ENCODE measurements at places on chromosomes 11 and 22.

- no peak for DNase-seq
These were observed 6.4 kb downstream of the PRAME start for GRCh38 chr22:22552630-22553029.

DNA sequence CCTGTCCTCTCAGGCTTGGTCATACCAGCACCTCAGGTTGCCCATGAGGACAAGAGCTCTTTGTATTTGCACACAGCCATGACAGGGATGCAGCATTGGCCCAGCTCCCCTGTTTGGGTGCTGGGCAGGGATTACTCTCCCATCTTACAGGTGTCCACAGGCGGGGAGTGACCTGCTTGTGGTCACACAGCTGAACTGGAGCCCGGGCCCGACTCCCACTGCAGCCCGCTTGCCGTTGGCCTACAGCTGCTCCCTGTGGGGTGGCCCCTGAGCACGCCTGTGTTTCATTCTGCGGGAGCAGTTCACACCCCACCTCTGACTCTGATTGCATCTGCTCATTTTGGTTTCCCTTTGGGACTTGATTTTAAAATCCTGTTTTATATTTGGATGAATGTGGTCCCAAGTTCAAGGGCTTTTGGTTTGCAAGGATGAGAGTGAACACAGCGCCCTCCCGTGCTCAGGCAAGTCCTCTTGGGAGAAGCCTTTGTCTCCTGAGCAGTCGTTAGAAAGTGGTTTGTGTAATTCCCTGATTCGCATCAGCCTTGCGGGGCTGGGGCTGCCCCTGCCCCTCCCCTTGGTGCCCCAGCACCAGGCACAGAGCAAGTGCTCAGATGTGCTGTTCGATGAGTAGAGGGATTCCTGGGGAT is 9.3 kb downstream of the PICK1 start:
- no peak for DNase-seq

- no peak for DNase-seq
These were observed 50.7 kb downstream of the OTOG start for GRCh38 chr11:17597770-17598169.

DNA sequence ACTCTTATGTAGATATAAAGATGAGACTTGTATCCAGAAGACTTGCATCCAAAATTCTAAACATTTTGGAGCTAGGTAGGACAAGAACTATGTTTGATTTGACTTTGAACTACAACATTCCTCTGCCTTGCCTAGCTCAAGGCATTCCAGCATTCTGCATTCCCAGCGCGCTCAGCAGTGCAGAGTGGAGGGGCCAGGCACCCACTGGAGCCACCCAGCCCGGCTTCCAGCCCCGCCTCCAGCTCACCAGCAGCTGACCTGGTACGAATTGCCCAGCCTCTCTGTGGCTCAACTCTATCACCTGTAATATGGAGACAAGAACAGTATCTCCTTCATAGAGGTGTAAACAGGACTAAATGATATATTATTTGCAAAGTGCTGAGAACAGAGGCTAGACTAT is 28.8 kb downstream of the PRDM10 start:
- DNase-seq: no peak

DNA sequence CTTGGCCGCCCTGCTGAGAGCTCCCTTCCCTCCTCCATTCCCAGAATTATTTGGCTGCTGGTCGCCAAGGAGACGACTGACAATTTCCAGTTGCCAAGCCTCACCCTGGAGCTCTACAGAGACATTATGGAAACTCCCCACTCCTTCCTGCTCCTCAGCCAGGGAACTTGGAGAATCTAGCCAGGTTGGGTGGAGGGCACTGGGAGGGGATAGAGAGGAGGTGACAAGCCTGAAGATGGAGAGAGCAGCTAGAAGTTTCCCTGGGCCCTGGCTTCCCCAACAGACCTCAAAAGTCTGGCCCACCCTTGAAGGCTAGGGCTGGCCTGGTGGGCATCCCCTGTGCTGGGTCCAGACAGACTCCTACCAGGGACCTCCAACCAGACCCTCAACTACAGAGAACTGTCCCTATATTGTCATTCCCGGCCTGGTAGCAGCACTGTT is 6.7 kb upstream of the VSIG10L2 start:
- no peak for DNase-seq

- DNase-seq: no peak
These were observed 200.3 kb downstream of the C11orf91 start for GRCh38 chr11:33500332-33500731.

DNA sequence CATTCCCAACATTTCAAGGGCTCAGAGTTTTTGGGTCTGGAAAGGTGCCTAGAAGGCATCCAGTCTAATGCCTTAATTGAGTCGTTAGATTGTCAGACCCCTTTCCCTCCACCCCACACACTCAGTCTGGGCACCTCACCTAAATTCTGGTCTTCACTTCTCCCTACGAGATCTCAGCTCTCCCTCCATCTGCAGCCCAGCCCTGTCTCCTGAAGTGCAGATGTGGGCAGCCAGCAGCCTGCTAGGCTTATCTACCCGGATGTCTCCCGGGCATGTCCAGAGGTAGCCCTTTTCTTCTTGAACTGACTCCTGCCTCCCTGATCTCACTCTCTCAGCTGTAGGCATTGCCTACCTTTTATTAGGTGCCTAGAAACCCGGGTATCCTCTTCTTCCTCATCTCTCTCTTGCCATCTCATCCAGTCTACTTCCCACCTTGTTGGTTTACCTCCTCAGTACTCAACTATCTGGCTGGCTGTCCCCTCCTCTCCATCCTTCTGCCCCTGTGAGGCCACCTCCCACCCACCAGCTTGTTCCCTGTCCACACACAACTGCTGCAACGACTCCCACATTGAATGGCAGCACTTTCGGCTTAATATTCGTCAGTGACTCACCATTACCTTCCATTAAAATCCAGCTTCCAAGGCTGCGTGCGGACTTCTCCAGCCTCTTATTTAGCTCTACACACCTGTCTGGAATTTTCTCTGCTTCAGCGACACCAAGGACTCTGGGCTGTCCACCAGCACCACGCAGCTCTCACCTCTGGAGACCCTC is 6.2 kb downstream of the SEPTIN3 start:
- DNase-seq: no peak

GRCh38 chr11:12390687-12391110 is 13.3 kb downstream of the PARVA start:
- no peak for DNase-seq

DNA sequence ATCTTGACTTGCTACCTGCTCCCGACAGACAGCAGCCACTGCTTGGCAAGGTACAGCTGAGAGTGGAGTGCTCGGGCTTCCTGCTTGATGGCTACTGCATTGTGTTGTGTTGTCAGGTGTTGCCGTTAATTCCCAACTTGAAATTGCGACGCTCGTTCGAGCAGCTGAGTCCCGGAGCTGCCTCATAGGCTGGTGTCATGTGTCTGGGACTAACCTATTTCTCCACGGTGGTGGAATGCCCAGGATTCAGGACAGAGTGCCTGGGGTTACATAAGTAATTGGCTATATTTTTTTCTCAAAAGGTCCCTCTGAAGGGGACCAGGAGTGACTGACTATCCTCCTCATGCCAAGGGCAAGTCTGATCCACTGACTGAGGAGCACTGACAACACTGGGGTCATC is 18.5 kb downstream of the COMMD9 start:
- DNase-seq: no peak

GRCh38 chr11:12180257-12181205 is 70.1 kb downstream of the MICAL2 start:
- no peak for DNase-seq

GRCh38 chr11:8083871-8084281 is 2.9 kb downstream of the TUB start:
- DNase-seq: no peak

DNA sequence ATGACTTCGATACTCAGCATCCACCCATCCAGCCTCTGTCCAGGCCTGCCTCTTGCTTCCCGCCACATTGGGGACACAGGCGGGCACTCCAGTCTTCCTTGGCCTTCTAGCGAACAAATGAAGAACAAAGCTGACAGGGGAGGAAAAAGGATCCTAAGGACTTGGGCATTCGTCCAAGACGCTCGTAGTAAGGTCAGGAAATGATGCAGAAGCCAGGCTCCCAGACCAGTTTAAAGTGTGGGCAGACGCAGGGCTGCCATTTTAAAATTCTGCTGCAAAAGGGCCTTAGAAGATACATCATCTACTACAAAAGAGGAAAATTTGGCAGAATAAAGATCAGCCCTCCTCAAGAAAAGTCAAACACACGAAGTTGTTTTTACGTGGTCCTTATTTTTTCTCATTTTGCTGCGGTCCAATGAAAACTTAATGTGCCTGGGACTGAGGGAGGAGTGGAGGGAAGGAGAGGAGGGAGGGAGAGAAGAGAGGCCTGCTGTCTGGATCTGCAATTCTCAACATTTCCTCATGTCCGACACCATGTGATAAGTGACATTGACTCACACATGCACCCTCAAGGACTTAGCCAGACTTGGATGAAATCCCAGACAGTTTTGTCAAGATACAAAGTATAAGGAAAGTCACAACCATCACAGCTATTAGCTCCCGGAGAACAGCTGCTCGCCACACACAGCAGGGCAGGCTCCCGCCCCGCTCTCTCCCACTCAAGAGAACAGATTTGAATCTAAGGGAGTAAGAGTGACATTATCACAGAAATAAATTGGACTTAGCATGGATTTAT is 5.7 kb downstream of the DNAL4 start:
- DNase-seq: no peak

- no peak for DNase-seq
These were observed 587 bp upstream of the ALDH3B1 start for GRCh38 chr11:68009391-68010089.

DNA sequence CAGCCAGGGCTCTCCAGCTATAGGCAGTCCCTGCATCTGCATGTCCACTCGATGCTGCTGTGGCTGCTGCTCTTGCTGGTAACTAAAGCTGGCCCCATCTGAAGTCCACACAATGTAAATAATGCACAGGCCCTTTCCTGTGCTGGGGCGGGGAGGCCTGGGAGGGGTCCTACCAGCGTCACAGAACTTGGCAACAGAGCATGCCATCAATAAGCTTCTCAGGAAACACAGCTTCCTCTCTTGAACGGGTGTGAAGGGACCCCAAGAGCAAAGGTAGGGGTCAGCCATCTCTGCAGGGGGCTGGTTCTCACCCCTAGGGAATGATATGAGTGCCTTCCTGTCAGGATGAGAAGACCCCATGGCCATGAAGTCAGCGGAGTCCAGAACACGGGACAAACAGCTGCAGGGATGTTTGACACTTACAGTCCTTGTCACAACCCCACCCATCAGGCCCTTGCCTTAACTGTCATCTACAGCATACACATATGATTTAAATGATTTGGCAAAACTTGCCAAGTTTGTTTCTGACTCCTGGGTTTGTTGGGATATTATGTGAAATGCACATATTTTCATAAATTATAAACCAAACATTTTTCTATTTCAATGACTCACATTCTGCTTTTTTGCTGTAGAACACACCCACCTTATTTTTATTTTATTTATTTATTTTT is 39.1 kb upstream of the LYVE1 start:
- DNase-seq: no peak

DNA sequence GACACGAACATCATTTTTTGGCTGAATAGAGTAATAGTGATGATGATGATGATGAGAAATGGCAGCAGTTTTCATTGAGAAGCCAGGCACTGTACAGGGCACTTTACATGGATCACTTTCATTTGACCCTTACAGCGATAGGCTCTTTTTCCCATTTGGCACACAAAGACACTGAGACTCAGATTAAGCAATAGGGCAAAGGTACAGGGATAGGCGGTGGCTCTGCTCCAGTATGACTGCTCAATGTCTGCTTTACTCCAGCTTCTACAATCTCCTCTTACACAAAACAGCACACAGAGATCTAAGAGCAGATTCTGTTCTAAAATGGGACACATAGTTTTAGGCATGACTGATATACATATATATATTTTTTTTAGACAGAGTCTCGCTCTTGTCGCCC is 40.6 kb downstream of the MPPED2 start:
- no peak for DNase-seq

DNA sequence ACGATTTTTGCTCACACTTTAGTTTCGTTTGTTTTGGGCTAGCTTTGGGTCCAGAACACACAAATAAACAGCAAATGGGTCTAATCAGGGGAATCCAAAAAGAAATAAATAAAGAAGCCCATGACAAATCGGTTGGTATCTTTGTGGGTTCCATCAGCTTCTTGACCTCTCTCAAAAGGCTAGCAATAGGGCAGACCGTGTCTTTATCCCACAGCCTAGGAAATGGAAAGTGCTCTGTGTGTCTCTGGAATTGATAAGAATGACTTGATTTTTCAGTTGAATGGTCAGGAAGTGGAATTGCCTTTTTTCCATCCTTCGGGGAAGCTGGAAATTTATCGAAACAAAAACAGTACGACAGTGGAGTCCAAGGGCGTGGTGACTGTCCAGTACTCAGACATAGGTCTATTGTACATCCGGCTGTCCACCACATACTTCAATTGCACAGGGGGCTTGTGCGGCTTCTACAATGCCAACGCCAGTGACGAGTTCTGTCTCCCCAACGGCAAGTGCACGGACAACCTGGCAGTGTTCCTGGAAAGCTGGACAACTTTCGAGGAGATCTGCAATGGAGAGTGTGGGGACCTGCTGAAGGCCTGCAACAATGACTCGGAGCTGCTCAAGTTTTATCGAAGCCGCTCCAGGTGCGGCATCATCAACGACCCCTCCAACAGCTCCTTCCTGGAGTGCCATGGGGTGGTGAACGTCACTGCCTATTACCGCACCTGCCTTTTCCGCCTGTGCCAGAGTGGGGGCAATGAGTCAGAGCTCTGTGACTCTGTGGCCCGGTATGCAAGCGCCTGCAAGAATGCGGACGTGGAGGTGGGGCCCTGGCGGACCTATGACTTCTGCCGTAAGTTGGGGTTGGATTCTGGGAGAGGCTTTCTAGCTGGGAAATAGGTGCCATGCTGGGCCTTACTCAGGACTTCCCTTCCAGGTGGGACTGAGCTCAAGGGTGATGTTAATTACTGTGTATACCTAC is 28.6 kb downstream of the TECTA start:
- no peak for DNase-seq
